Fibroblast of lung (primary cell): ENCODE measurements at places on chromosomes 5 and 9. TPM values are rescaled to one million over a fixed set of nuclear protein-coding genes. Genes with fewer than 3 reads are reported as not detected.

Gene ZNF883
- total RNA-seq, result 6.2 and 9.7 TPM in 2 replicates

Gene THBS4
- total RNA-seq, result 1.5 and 2.3 TPM in 2 replicates

Gene FGFR4
- total RNA-seq, result 12.6 and 13.6 TPM in 2 replicates

Gene ALDH7A1
- total RNA-seq, result 39.5 and 44.8 TPM in 2 replicates

Gene DIPK1B
- total RNA-seq, result 0.33 and 0.77 TPM in 2 replicates

Gene RUFY1
- total RNA-seq, result 77.8 and 78.3 TPM in 2 replicates

Gene COL15A1
- total RNA-seq, result 41.0 and 43.9 TPM in 2 replicates

Gene SLC23A1
- total RNA-seq, result not detected in 2 replicates

Gene TLX3
- total RNA-seq, result not detected in 2 replicates

Gene STXBP1
- total RNA-seq, result 19.8 and 36.0 TPM in 2 replicates

Gene EIF4E1B
- not detected in 2 replicates for total RNA-seq

Gene ABITRAM
- total RNA-seq, result 4.9 and 8.8 TPM in 2 replicates

Gene PTPN3
- 1.3 and 2.3 TPM in 2 replicates for total RNA-seq

Gene NFIL3
- total RNA-seq, result 62.3 and 70.1 TPM in 2 replicates
